ENCODE measurements at places on chromosomes 6 and 20.

DNA sequence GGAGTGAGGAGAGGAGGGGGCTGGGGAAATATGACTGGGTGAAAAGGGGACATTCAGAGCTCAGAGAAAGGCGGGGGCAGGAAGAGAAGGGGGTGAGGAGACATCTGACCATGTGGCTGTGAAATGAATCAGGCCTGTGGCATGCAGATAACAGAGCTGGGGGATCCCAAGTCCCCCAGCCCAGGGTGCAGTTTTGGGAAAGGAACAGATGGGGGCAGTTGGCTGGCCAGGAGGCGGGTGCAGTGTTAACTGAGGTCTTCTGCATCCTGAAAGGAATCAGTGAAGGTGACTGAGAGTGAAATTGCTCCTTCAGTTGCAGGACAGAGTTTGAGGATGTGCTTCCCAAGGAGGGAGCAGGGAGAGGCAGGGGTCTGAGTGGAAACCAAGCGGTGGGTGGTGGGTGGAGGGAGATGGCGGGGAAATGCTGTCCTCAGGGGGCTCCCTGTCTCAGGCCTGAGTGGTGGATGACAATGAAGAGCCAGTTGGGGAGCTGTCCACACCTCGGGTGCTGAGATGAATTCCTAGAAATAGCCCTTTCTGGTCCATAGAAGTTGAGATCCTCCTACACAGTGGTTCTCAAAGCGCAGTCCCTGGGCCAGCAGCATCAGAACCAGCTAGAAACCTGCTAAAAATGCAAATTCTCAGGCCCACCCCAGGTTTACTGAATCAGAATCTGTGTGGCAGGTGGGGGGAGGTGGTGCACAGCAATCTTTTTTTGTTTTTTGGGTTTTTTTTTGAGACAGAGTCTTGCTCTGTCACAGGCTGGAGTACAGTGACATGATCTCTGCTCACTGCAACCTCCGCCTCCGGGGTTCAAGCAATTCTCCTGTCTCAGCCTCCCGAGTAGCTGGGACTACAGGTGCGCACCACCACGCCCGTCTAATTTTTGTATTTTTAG is 26.0 kb upstream of the CCDC167 start:
- no peak for DNase-seq

DNA sequence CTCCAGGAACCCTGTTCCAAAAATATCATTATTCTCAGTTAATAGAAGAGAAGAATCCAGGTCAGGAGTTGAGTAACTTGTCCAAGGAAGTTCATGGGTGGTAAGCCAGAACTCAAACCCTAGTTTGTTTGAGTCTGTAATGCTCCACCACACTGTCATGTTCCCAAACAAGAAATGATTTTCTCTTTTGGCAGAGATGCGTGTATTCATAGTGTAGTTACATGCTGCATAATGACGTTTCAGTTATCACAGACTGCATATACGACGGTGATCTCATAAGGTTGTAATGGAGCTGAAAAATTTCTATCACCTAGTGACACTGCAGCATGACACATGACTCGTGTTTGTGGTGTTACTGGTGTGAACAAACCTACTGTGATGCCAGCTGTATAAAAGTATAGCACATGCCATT is 102.6 kb downstream of the TULP4 start:
- DNase-seq: peak; percentile 22

- no peak for DNase-seq
Measured at GRCh38 chr20:6769903-6770785, 2.7 kb downstream of the BMP2 start.

GRCh38 chr6:20692023-20692422 is 157.8 kb downstream of the CDKAL1 start:
- DNase-seq: no peak

DNA sequence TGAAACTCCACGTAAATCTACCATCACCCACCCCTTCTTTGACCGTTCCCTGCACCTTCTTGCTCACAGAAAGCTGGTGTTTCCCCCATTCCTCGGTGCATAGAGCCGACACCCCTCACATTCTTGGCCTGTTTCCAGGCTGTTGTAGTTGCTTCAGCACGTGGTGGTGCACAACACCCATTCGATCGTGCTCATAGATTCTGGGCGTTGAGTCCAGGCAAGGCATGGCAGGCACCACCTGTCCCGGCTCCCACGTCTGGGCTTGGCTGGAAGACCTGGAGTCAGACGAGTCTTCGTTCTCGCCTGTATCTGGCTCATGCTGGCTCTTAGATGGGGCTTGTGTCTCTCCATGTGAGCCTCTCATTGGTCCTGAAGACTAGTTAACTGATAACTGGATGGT is 100.6 kb downstream of the FAM120B start:
- no peak for DNase-seq

DNA sequence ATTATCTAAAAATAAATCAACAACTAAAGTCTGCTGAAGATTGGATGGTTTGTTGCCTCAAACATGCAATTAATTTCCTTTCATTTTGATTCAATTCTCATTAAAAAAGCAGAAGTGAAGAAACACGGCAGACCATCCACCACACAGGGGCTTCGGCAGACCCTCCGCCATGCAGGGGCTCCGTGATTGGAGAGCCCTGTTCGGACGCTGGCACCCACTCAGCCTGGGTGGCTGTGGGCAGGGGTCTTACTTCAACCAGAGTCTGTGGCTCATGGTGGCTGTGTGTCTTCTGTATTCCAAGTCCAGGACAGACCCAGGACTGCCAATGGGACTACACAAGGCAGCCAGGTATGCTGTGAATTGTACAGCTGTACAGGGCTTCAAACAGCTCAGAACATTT is 86.9 kb upstream of the FRMD1 start:
- no peak for DNase-seq

DNA sequence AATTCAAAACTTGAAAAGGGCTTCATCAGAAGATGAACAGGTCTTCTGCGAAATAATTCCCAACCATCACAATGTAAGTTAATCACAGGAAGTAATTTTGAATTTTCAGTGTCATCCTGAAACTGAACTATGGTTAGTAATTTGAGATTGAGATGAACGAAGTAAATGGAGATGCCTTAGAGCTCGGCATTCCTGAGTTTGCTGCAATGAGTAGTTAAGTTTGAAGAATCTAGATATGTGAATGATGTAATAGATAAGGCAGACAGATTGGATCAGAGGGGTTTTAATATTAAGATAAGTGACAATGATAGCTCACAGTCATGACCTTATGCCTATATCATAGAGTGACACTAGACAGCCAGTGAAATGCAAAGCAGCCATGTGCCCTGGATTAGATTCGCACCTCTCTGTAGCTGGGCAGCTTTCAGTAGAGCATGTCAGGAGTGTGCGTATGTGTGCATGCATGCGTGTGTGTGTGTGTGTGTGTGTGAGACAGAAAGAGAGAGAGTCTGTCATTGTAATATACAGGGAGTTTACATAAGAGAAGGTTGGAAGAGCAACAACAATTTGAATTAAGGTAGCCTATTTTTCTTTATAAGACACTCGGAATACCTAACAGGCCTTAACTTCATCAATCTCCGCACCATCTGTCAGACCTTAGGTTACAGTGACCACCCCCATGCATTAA is 233.0 kb downstream of the GMPR start:
- no peak for DNase-seq

All from inflammatory macrophage treated with lipopolysaccharide for 4 hours (primary cell).